NCI-H187 treated with DMSO at 0.1 percent for 48 hours (cell line): ENCODE measurements at places on chromosomes 1 and 21.

- DNase-seq = no peak
Measured at GRCh38 chr21:35048706-35049617, at the start of gene RUNX1. Gene RUNX1 (minus strand): TSS chr21:35049302.

DNA sequence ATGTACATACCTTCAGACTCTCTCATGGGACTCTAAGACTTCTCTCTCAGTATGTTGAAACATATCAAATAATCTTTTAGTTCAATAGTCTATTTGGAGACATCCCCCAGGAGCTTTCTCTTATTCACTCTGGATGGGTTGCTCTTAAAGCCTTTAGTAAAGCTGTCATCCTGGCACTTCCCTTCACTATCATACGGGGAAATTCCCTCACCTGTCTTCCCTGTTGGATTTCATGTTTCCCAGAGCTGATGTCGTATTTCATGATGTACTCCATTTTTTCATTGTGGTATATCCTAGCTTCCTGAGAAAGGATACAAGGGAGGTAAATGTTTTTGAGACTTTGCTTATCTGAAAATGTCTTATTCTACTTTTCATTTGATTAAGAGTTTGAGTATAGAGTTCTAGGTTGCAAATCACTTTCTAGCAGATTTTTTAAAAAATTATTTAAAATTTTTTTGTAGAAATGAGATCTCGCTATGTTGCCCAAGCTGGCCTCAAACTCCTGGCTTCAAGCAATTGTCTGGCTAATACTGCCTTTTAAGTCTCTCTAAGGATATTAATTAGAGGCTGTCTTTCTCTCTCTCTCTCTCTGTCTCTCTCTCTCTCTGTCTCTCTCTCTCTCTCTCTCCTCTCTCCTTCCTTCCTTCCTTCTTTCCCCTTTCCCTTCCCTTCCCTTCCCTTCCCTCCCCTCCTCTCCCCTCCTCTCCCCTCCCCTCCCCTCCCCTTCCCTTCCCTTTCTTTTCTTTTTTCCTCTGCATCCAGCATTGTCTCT lies 17.0 kb upstream of the MACF1 start:
- DNase-seq = no peak

DNA sequence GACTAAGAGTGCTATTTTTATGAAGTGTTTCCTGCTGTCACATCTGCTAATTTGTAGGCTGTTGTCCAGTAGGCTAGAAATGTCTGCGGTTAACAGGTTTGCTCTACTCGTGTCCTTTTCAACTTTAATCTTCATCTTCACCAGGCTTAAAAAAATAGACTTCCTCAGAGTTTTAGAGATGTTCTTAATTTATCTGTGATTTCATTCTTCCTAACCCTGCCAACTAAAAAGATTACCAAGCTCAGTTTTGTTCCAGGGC lies 66.8 kb downstream of the SASS6 start:
- DNase-seq = no peak

- DNase-seq = no peak
Measured at GRCh38 chr1:78375996-78376395, 114.8 kb upstream of the PTGFR start.

DNA sequence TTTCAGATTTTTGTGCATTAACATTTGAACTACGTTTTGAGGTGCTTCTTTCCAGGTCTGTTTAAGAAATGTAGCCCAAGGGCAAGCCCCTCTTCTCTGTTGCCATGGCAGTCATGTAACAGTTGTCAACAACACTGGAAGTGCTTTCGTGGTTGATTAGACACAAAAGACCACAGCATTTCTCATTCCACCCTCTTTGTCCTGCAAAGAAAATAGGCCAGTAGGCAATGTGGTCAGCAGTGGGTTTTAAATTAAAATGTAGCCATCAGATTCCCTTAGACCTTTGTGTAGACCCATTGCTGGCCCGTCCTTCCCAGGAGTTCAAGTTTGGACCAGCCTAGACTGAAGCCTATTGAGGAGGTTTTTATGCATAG lies 35.4 kb downstream of the VANGL1 start:
- DNase-seq = no peak

DNA sequence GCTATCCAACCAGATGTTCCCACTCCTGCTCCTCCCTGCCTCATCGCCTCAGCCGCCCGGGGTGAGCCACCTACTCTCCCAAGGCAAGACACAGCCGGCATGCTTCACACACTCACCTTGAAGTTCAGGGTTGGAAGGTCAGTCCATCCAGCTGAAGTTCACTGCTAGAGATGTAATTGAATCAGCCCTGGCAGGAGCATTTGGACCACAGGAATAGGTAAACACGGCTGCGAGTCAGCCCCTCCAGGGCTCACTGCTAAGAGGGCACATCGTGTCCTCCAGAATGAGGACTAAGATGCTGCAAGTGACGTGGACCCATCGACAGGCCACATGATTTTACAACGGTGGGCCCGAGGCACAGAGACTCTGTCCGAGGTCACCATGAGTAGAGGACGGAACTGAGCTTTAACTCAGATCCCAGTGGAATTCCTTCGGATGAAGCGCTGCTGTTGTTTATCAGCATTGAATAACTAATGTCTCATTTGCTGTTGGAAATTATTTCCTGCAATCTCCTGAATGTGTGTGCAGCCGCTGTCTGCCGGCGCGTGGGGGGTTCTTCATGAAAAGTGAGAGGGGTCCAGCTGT lies 41.9 kb downstream of the RSPH1 start:
- no peak for DNase-seq

- DNase-seq = no peak
Measured at GRCh38 chr1:218656301-218657037, 311.3 kb downstream of the TGFB2 start.

DNA sequence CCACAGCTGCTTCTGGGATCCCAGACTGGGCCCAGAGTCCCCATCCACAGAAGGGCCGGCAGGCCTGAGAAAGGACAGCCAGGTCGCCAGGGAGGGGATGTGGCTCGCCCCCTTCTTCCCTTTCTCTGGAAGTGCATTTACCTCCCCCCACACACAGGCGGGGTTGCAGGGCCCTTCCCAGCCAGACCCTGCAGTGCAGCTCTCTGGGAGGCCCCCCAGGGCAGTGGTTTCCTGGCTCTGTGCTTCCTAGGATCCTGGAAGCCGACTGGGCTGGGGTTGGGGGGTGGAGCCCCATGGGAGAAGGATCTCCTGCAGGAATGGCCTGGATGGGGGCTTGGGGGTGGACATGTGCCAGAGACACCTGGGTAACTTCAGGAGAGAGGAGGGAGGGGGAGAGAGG lies 4.2 kb upstream of the COL6A1 start:
- no peak for DNase-seq

DNA sequence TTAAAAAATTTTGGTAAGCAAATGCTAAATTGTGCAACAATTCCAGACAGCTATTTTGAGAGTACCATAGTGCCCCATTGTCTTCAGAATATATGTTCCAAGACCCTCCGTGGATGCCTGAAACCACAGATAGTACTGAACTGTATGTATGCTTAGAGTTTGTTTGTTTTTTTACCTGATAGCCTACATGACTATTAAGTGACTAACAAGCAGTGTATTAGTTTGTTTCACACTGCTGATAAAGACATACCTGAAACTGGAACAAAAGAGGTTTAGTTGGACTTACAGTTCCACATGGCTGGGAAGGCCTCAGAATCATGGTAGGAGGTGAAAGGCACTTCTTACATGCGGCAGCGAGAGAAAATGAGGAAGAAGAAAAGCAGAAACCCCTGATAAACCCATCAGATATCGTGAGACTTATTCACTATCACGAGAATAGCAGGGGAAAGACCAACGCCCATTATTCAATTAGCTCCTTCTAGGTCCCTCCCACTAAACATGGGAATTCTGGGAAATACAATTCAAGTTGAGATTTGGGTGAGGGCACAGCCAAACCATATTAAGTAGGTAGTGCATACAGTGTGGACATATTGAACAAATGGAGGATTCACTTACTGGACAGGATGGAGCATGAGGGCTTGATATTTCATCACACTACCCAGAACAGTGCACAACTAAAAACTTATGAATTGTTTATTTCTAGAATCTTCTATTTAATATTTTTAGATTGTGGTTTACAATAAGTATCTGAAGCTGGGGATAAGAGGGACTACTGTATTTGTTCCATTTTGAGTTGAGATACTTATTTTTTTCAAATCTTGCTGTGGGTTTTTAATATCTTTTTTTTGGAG lies 78.5 kb downstream of the LHX9 start:
- DNase-seq = no peak

DNA sequence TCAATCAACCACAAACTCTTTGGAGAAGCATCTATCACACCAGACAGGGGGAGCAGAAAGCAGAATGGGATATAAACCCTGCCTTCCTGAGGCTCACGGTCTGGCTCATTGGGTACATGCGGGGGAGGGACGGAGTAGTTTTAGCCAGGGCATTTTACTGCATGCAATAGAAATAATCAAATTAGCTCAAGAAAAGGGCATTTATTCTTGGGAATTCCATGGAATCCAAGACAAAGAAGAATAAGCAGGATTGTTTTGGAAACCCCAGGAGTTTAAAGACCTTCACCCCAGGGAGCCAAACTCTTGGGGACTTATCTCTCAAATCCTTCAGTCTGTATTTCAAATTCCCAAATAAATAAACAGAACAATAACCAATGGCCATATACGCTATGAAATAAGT lies 5.2 kb upstream of the KAZN start:
- no peak for DNase-seq

GRCh38 chr1:244236101-244236500 lies 185.0 kb downstream of the ZBTB18 start:
- DNase-seq = no peak

DNA sequence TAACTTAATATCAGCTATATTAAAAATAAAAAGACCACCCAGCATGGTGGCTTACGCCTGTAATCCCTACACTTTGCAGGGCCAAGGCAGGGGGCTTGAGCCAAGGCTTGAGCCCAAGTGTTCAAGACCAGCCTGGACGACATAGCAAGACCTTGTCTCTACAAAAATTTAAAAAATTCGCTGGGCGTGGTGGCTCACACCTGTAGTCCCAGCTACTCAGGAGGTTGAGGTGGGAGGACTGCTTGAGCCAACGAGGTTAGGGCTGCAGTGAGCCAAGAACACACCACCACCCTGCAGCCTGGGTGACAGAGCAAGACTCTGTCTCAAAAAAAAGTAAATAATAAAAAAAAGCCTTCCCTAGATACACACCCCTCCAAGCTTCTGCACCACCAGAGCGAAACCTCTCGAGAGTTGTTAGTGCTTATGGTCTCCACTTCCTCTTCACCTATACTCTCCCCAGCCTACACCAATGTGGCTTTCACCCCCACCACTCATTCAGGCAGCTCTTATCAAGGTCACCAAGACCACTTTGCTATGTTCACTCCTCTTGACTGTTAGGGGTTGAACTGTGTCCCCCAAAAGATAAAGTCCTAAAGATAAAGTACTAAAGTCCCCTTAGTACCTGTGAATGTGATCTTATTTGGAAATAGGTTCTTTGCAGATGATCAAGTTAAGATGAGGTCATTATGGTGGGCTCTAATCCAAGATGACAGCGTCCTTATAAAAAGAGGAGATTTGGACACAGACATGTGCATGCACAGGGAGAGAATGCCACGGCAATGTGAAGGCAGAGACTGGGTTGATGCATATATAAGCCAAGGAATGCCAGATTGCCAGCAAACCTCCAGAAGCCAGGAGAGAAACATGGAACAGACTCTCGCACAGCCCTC lies 6.8 kb upstream of the PPP1R15B start:
- no peak for DNase-seq

DNA sequence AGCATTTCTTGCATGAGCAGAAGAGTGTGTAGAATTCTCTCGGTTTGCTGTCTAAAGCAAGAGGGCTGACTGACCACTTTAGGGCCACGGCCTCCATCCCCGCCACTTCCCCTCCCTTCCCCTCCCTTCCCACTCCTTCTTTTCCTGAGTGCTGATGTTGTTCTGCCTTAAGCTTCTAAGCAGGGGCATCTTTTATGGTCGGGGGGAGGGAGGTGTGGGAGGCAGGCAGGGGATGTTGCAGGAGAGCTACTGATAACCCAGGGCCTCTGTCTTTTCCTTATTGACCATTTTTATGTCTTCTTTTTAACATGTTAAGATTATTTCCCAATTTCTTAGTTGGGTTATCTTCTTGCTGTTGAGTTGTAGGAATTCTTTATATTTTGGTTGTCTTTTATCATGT lies 15.1 kb downstream of the USP25 start:
- DNase-seq = no peak

DNA sequence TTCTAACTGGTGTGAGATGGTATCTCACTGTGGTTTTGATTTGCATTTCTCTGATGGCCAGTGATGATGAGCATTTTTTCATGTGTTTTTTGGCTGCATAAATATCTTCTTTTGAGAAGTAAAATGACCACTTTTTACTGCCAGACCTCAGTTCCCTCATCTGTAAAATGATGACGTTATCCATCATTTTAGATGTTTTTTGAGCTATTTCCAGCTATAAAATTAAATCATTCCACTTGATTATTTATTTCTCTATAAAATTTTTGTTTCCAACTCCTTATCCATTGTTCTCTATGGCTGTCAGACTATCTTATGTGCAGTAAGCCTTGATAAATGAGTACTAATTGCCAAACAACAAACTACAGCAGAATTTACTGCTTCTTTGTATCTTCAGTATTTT lies 33.2 kb downstream of the RGS5 start:
- no peak for DNase-seq

- DNase-seq = no peak
Measured at GRCh38 chr1:102970496-102971078, 137.7 kb downstream of the COL11A1 start.

- no peak for DNase-seq
Measured at GRCh38 chr1:201324306-201324705, 41.0 kb downstream of the PKP1 start.

GRCh38 chr1:18104546-18105100 lies 3.0 kb upstream of the IGSF21 start:
- DNase-seq = no peak

- no peak for DNase-seq
Measured at GRCh38 chr1:203464226-203464625, 11.4 kb upstream of the PRELP start.

DNA sequence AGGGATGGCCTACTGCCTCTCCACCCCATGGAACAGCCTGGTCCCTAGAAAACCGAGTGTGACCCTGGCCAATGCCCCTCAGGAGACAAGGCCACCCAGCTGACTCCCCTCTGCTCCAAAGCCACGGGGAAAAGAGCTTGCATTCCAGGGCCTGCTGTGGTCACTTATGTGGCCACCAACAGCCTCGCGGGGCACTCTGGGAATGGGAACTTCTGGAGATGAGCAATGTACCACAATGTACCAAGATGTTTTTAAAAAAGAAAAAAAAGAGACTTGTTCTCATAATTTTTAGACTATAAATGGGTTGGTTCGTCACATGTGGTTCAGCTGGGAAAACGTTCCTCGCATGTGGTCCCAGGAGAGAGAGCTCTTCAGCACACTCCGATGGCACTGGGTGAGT lies 62.8 kb downstream of the SLC66A1 start:
- DNase-seq = no peak

GRCh38 chr1:172071746-172072145 lies 230.4 kb downstream of the DNM3 start:
- DNase-seq = no peak

DNA sequence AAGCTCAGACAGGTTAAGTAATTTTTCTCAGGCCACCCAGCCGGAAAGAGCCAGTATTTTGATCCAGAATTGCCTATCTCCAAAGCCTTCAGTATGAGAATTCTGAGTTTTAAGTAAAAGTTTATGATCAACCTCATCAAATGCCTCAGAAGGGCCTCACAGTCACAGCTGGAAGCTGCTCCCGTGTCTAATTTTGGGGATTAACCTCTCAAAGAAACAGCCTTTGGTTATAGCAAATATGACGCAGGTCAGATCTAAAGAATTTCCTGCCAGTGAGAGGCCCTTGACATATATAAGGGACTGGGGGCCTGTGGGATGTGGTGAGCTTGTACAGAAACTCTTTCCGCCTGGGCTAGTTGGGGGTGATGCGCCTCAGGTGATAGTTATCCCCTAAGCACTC lies 2.3 kb downstream of the EXTL1 start:
- DNase-seq = no peak
